ENCODE measurements at places on chromosomes 12 and 14.

DNA sequence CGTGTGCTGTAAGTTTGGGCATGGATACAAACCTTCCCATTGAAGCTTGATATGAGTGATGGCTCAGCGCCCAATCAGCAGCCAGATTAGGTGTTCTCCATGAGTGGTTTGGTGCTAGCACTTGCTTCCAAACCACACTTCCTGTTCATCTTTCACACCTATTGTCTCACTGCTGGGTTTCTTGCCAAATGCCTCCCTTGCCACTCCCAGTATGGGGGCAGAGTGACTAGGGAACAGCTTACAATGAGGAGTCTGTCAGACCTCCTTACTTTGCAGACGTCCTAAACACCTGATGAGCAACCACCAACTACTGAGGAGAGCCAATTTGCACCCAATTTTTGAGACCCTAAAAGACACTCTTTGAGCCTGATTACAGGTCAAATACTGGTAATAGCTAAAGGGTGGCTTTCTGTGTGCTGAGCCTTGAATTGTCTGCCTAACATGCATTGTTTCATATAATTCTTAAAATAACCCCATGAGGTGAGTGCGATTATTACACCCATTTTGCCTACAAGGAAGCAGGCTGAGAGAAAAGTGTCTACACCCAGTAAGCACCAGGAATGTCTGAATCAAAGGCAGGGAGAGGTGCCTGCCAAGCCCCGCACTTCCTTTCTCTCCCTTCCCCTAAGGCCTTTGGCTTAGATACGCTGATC lies 48.4 kb upstream of the FOS start:
- peak; percentile 18 for DNase-seq

- DNase-seq = no peak
These were observed 98.8 kb downstream of the FRMD6 start for GRCh38 chr14:51750542-51750941.

GRCh38 chr14:21226467-21226866 lies 42.8 kb downstream of the HNRNPC start:
- no peak for DNase-seq

DNA sequence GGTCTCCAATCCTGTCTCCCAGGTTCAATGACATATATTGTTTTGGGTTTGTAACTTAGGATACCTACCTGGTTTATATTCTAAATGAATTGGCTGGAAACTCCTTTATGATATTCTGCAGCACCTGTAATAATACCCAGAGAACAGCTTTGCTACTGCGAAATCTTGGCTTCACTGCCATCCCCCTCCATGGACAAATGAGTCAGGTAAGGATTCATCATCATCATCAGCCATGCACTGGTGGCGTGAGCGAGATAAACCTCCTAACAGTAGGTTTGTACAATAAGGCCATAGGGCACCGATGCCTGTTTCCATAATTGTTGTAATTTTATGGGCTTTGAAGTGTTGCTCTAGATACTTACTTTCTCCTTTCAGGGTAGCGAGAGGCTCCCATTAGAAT lies 10.7 kb downstream of the DDX47 start:
- no peak for DNase-seq

GRCh38 chr12:16165506-16165905 lies 112.0 kb downstream of the SLC15A5 start:
- no peak for DNase-seq

- DNase-seq = no peak
These were observed 98.4 kb downstream of the APAF1 start for GRCh38 chr12:98743362-98743953.

DNA sequence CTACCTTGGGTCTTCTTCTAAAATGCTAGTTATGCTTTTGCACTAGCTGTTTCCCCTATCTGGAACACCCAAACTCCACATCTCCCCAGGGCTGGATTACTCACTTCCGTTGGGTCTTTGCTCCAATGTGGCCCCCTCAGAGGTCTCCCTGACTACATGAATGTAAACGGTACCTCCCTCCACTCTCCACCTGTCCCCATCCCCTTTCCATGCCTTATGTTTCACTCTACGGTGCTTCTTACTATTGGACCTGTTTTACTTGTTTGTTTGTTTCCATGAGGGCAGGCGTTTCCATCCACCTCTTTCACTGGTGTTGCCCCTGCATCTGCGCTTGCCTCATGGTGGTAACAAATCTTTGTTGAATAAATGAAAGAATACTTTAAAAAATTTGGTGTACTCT lies 256.4 kb downstream of the SNAPC1 start:
- DNase-seq = no peak

DNA sequence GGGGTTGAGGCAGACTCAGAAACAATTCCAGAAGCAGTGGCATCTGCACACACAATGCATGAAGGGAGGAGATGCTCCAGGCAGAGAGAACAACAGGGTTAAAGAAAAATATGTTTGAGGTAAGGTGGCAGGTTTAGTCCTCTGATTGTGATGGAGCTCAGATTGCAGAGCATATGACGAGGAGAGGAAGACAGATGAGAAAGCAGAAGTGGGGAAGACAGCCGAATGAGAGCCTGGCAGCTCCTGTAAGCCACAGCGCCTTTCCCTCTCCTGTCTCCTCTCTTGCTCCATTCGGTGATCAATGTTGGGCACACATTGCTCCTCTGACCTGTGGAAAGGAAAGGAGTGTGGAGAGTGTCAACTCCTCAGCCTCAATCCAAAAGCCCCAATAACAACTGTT lies 372.2 kb downstream of the GXYLT1 start:
- DNase-seq = no peak

DNA sequence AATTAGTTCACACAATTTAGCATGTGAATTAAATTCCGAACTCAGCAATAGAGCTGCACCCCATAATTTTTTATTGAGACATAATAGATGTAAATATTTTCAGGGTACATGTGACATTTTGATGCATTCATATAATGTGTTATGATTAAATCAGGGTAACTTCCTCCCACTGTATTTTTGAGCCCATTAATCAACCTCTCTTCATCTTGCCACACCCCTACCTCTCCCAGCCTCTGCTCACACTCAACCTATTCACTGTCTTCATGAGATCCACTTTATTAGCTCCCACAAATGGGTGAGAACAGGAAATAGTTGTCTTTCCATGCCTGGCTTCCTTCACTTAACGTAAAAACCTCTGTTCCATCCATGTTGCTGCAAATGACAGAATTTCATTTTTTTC lies 14.7 kb downstream of the IL26 start:
- DNase-seq = no peak

Measured in activated T-cell treated with anti-CD3 and anti-CD28 coated beads for 1 hour (primary cell).